ENCODE measurements at places on chromosomes 6 and 20.

- no peak for DNase-seq
These were observed 32.0 kb downstream of the ARHGAP40 start for GRCh38 chr20:38633577-38634093.

GRCh38 chr20:47810721-47811347, 25.6 kb upstream of the SULF2 start:
- DNase-seq, result no peak

GRCh38 chr6:122730775-122731386, 48.6 kb upstream of the FABP7 start:
- no peak for DNase-seq

- peak; percentile 59 for DNase-seq
These were observed 7.1 kb downstream of the MAP3K5 start for GRCh38 chr6:136784910-136785746.

DNA sequence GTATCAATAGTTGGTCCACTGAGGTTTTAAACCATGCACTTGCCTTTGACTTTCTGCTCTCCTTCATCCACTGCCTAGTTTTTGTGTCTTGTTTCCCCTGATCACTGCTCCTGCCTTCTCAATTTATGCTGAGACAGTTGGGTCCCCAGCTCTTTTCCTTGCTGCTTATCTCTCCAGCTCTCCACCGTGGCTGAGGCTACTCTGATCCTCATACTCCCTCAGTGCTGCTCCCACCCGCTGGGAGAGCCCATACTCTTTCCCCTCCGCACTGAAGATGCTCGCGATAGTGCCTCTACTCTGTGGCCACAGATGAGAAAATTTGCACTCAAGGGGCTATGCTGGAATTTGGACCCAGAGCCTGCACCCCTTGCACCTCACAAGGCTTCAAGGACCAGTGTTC, 3.4 kb upstream of the THBD start:
- DNase-seq, result no peak

Data from left colon (tissue), 2 donors.